ENCODE measurements at places on chromosomes 5 and 9. TPM values are rescaled to one million over a fixed set of nuclear protein-coding genes. Genes with fewer than 3 reads are reported as not detected.

- DNase-seq = no peak
These were observed 291.7 kb downstream of the TRPM3 start for GRCh38 chr9:70829591-70830265.

DNA sequence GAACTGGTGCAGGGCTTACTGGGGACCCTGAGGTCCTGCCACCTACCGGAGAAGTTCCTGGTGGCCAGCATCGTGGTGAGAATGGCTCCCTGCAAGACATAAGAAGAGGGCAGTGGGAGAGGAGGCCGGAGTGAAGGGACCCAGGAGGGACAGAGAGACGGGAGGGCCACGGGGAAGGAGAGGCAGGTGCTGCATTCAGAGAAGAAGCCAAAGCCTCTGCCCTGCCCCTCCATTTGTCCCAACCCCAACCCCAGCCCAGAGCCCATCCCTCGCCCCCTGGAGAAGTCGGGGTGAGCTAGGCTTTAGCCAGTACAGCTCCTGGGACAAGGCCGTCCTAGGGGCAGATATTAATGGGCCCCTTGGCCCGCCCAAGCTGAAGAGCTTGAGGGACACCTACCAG lies 41.8 kb downstream of the CAMK2A start:
- DNase-seq = no peak

DNA sequence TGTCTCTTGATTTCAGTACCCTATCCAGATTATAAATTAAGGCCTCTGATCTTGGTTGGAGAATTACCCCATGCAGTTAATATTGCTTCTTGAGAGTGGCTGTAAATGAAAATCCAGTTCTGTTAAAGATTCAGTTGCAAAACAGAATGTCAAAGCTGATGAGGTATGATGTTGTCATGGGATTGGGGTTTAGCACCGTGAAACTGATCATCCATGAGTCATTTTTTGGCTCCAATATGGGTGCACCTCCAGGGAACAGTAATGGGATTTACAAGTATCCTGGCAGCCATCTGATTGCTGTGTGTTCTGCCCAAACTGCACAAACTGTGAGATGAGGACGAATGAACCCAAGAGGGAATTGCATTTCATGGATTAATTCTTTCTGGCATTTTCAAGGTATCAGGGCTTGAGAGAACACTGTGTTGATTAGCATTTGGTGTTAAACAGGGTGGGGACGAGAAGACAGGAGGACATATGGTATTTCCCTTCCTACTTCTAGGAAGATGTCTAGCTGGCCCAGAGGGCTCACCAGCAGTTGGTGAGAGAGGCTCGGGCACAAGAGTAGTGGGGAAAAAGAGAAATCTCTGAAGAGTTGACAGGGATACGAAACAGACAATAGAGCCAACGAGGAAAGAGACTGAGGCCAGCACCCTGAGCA lies 214.7 kb downstream of the GAS1 start:
- no peak for DNase-seq

Gene AGXT2
- total RNA-seq = not detected

Gene ZNF462
- 102 TPM for total RNA-seq
